IPS DF 6.9 (cell line): ENCODE measurements at places on chromosomes 4 and X.

GRCh38 chrX:115665122-115665521 is 104.1 kb downstream of the PLS3 start:
- no peaks in the 10 kb centered on the region for H3K27me3 ChIP-seq
- no peaks in the 10 kb centered on the region for H3K36me3 ChIP-seq
- DNase-seq: no peak
- H3K27ac ChIP-seq: no peak overlapping the region

- no peaks in the 10 kb centered on the region for H3K36me3 ChIP-seq
- H3K4me3 ChIP-seq: no peak overlapping the region
- no peaks in the 10 kb centered on the region for H3K4me1 ChIP-seq
These were observed 598.1 kb downstream of the MID1IP1 start for GRCh38 chrX:39399387-39399786.

GRCh38 chrX:15274946-15275345 is 5.1 kb upstream of the ASB9 start:
- no peak for DNase-seq
- no peak overlapping the region for H3K4me3 ChIP-seq
- no peak overlapping the region for H3K27ac ChIP-seq
- H3K27me3 ChIP-seq: no peaks in the 10 kb centered on the region

DNA sequence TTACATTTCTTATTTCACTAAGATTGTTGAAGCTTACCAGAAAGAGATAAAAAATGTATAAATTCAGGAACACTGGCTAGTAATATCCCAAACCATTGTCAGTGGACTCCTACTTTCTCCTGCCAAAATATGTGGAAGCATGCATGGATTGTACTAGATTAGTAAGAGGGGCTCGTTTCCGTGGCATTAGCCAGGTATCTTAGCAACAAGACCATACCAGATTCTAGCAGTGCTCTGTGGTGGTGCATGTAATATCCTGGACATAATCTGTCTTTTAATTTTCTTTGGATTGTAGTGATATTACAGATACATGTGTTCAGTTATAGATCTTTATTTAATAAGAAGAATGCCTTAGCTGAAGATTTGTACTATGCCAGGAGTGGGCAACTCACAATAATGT is 371.9 kb upstream of the PITX2 start:
- H3K27me3 ChIP-seq: no peaks in the 10 kb centered on the region
- no peak overlapping the region for H3K27ac ChIP-seq
- H3K36me3 ChIP-seq: no peaks in the 10 kb centered on the region
- DNase-seq: no peak
- no peak overlapping the region for H3K4me3 ChIP-seq

GRCh38 chrX:39941332-39941920 is 156.3 kb downstream of the BCOR start:
- no peak overlapping the region for H3K27ac ChIP-seq
- no peaks in the 10 kb centered on the region for H3K27me3 ChIP-seq
- H3K4me3 ChIP-seq: no peak overlapping the region
- peaks cover 3% of the 10 kb centered on the region for H3K4me1 ChIP-seq
- DNase-seq: no peak

- no peaks in the 10 kb centered on the region for H3K4me1 ChIP-seq
- no peak overlapping the region for H3K27ac ChIP-seq
- H3K27me3 ChIP-seq: no peaks in the 10 kb centered on the region
- H3K36me3 ChIP-seq: no peaks in the 10 kb centered on the region
- no peak overlapping the region for H3K4me3 ChIP-seq
These were observed 88.8 kb upstream of the FAM9B start for GRCh38 chrX:9122519-9123245.

GRCh38 chrX:5490786-5491563 is 737.7 kb downstream of the NLGN4X start:
- H3K36me3 ChIP-seq: no peaks in the 10 kb centered on the region
- DNase-seq: no peak
- no peaks in the 10 kb centered on the region for H3K4me1 ChIP-seq
- H3K27ac ChIP-seq: no peak overlapping the region
- H3K4me3 ChIP-seq: no peak overlapping the region
- H3K27me3 ChIP-seq: no peaks in the 10 kb centered on the region
